ENCODE measurements at places on chromosomes 7 and 10. TPM values are rescaled to one million over a fixed set of nuclear protein-coding genes. Genes with fewer than 3 reads are reported as not detected.

KCNH2 gene
- total RNA-seq, result 0.43 TPM

NAT16 gene
- 0.17 TPM for total RNA-seq

ZNF425 gene
- 1.0 TPM for total RNA-seq

ERV3-1 gene
- 3.5 TPM for total RNA-seq

TMEM130 gene
- total RNA-seq, result 0.50 TPM

CXCL12 gene
- total RNA-seq, result 0.13 TPM

ASZ1 gene
- not detected for total RNA-seq

CRYGN gene
- total RNA-seq, result not detected

BLOC1S2 gene
- 99.0 TPM for total RNA-seq

NYAP1 gene
- 0.98 TPM for total RNA-seq

GALNT17 gene
- total RNA-seq, result not detected

AKR1C4 gene
- 0.37 TPM for total RNA-seq

IL6 gene
- total RNA-seq, result 7.2 TPM

CFAP46 gene
- total RNA-seq, result 1.0 TPM

SMC3 gene
- 71.7 TPM for total RNA-seq

ACTR3C gene
- total RNA-seq, result not detected

KEL gene
- total RNA-seq, result not detected

OR2A42 gene
- total RNA-seq, result not detected

FAM24B gene
- 14.2 TPM for total RNA-seq

SSC4D gene
- total RNA-seq, result 1.3 TPM

TMEM229A gene
- total RNA-seq, result not detected

MCM10 gene
- 22.9 TPM for total RNA-seq

RNLS gene
- total RNA-seq, result 8.2 TPM

PHYH gene
- total RNA-seq, result 33.3 TPM

NANOS1 gene
- total RNA-seq, result 2.2 TPM

TUBAL3 gene
- 0.49 TPM for total RNA-seq

NKX1-2 gene
- total RNA-seq, result not detected

FLNC gene
- 4.0 TPM for total RNA-seq

HOXA1 gene
- 4.0 TPM for total RNA-seq

HTR5A gene
- not detected for total RNA-seq

LIPK gene
- total RNA-seq, result not detected

BRAT1 gene
- total RNA-seq, result 25.2 TPM

PRSS2 gene
- total RNA-seq, result not detected

REPIN1 gene
- total RNA-seq, result 88.2 TPM

OPALIN gene
- total RNA-seq, result not detected

ANXA8 gene
- 33.2 TPM for total RNA-seq

MYH16 gene
- 0.87 TPM for total RNA-seq

SSBP1 gene
- total RNA-seq, result 309 TPM

SPDYE1 gene
- not detected for total RNA-seq

GNAT3 gene
- total RNA-seq, result not detected

NKX2-3 gene
- not detected for total RNA-seq

AS3MT gene
- total RNA-seq, result 3.3 TPM

CYP2C19 gene
- total RNA-seq, result 0.02 TPM

NRCAM gene
- 73.7 TPM for total RNA-seq
